Activated CD8-positive, alpha-beta memory T cell treated with anti-CD3 and anti-CD28 coated beads for 1 hour (primary cell): ENCODE measurements at places on chromosomes 5 and 9.

DNA sequence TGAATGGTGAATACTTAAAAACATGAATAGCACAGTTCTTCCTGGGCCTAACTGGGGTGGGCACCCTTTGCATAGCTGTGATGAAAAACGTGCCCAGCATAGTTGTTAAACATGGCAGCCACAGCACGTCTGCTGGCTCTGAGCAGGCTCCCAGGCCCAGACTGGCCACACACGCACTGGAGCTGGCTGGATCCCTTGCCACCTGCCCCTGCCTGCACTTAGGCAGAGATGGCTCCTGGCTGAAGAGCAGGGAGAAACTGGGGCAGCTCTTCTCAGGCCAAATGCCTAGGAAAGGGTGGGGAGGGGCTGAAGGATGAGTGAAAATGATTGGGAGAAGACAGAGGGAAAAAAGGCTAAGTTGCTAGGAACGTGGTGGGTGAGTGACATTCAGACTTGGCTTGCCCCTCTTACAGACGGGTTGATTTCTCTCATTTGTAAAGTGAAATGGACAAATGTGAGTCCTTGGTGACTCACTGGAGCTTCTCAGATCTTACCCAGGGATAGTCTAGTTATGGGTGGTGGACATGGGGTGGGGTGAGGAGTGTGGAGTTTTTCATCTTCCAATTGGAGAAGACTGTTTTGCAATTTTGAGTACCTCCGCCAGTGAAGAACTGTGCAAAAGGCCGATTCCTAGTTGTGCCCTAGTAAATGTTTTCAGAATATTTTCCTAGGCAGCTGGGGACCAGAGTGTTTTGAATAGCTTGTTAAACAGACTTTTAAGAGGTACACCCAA, 42.4 kb downstream of the TRIO start:
- DNase-seq = no peak

GRCh38 chr9:20492772-20493171, 129.5 kb downstream of the MLLT3 start:
- DNase-seq = no peak

DNA sequence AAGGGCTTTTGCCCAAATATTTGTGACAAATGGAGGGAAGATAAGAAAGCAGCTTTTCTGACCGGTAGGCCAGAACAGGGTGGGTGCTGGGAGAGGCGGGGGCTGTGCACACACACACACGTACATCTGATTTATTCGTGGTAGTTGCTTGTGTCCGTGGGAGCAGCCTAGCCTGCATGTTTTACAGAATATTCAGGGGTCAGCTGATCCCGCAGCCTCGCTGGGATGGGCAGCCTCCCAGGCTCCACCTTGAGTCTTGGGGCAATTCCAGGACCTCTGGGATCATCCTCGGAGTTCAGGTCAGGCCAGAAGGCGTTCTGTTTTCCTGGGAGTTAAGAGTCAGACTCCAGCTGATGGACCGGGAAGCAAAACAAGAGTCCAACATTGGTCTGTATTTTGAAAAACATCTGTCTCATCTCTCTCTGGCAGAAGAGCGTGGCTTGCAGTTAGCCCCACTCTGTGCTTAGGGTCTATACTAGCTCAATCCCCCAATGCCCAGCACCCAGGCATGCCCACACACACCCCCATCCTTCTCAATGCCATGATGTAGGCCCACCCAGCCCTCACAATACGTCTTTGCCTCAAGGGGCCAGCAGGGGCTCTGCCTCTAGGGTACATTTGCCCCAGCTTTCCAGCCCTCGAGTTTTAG, 210.6 kb downstream of the GOLPH3 start:
- no peak for DNase-seq

GRCh38 chr5:115932991-115933390, 29.3 kb upstream of the LVRN start:
- no peak for DNase-seq

DNA sequence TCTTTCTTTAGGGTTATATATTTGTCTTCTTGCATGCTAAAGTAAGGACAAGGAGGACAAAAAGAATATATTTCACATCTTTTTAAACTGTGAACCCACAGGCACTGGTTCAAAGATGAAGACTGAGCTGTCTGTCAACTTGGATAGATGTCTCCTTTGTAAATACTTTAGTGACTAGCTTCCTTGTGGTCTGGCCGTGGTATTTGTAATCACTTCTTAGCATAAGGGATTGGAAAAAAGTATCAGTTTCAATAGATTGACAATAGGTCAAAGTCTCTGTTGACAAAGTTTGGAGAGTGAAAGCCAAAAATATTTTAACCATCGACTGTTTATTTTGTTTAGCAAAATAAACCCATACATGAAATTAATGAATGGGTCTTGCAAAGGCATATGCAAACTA, 91.4 kb downstream of the TMEM167A start:
- no peak for DNase-seq

DNA sequence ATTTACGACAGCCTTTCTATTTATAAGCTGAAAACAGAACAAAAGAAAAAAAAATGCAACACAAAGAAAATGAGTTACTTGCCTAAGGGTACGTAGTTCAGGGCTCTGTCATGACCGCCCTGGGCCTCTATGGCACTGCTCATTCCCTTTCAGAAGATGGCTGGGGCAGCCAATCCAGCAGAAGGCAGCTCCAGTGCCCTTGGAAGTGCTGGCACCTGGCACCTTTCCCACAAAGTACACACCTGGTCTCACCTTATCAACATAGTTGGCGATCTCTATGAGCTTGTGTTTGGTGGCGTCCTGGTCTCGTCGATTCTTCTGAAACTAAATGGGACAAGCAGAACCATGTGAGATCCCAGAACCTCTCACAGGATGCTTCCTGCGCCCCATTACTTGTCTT, 53.2 kb downstream of the NIPAL4 start:
- DNase-seq = no peak

- DNase-seq = no peak
Measured at GRCh38 chr5:52895572-52896413, 93.4 kb upstream of the ITGA2 start.

DNA sequence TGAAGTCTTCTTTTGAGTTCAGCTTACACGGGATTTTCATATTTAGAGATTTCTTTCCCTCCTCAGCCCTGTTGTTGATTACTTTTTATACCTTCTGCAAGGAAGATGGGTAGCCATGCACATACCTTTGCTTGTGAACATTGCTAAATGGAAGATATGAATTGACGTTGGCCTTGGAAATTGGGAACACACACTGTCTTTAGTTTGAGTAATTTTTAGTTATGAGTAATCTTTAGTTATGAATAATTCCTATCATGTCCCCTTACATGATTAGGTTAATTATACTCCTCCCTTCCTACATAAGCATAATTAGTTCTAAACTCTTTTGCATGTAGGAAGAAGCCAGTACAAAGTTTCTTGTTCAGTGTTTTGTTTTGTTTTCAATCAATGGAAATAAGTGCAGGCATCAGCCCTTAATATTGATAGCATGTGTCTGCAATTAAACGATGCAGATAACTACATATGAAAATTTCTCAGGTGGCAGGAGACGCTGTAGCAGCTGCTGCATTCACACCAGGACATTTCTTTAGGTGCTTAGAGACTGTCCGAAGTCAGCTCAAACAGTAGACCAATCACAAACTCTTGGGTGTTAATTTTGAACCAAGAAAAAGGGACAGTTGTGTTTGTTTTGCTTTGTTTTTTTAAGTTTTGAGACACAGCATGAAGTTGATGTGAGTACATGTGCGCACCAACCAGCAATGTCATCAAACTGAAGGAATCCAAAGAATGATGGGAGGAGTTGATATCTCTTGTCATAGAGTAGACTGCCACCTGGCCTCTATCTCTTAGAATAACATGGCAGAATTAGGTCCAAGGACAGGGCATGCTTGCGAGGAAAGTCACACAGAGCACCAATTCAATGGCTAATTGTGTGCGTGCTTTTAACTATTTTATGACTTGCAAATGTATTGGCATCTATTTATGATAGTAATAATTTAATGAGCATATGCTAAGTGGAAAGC, 51.4 kb downstream of the SMARCA2 start:
- no peak for DNase-seq

- DNase-seq = no peak
Measured at GRCh38 chr5:16453609-16454008, 12.0 kb downstream of the ZNF622 start.

GRCh38 chr9:92671323-92671722, 1.4 kb upstream of the IPPK start:
- no peak for DNase-seq

DNA sequence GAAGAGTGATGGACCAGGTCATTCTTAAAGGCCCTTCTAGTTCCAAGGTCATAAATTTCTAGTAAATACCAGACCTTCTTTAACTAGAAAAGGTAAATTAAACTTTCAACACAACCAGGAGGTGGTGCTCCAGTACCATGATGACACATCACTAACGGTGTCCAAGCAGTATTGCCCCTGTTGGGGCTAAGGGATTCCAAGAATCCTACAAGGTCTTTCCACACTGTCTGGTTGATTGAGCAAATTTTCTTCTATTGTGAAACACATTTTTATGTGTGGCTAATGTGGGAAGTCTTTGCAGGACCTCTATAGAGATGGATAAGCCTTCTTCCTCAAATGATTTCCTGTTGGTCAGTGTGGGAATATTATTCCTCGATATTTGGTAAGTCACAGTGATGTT, 459.6 kb upstream of the PAPPA start:
- no peak for DNase-seq

DNA sequence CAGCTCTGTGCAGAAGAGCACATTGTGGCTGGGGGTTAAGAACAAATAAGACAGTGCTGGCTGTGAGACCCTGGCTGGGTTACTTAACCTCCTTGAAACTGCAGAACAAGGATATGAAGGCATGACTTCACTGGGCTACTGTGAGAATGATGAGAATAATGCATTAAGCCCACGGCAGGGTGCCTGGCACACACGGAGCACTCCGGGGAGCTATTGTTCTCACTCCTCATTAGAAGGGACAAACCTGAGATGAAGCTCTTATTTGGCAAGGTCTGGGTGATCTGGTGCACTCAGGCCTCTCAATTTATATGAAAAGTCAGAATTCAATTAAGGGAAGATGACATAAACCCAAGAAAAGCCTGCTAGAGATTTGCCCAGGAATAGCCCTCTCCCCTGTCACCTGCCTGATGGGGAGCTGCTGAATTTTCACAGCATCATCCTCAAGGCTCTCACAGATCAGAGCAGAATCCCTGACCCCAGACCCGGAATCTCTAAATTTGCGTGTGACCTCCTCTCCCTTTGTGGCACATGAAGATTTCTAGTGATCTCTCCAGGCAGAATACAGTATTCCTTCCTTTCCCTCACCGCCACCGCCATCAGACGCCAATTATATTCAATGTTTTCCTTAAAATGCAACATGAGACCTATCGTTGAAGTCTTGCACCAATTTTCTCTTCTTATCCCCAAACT, 102.1 kb downstream of the COL23A1 start:
- no peak for DNase-seq

- DNase-seq = no peak
Measured at GRCh38 chr9:129270205-129270604, 92.1 kb upstream of the IER5L start.

DNA sequence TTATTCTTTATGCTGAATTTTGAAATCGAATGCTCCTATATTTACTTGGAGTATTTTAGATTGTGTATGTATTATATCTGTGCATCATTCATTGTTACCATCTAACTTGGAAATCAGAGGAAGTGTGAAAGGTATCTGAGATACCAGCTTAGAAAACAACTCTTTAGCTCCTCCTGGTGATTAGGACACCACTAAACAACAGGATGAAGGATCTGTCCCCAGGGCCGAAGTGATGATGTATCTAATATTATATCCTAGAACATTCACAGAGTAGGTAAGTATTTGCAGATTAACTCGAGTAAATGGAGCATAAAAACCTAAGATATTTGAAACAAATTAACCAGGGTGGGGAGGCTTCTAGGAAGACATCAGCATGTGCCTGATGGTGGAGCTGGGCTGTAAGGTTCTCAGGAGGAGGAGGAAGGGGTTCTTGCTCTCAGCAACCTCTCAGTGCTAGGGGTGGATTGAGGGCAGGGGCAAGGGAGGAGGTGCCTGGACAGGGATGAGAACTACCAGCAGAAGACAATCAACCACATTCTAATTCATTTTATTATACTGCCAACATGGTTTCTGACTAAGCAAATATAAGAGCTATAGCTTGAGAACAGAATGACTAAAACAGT, 2.6 kb upstream of the NFIL3 start:
- DNase-seq = no peak

DNA sequence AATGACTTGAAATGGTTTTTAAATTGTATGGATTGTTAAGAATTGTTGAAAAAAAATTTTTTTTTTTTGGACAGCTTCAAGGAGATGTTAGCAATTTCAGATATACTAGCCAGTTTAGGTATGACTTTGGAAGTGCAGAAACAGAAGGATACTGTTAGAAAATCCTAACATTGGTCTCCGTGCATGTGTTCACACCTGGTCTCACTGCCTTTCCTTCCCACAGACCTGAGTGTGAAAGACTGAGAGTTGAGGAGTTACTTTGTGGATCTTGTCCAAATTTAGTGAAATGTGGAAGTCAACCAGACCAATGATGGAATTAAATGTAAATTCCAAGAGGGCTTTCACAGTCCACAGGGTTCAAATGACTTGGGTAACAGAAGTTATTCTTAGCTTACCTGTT, 102.3 kb downstream of the GDA start:
- no peak for DNase-seq

GRCh38 chr9:100690438-100690837, 112.6 kb downstream of the CAVIN4 start:
- DNase-seq = no peak

- DNase-seq = no peak
Measured at GRCh38 chr9:124101215-124101968, 89.8 kb downstream of the LHX2 start.

GRCh38 chr9:114668146-114668545, 10.5 kb upstream of the TEX53 start:
- no peak for DNase-seq

GRCh38 chr5:154829589-154830218, 20.7 kb downstream of the FAXDC2 start:
- no peak for DNase-seq

- no peak for DNase-seq
Measured at GRCh38 chr9:84067821-84068220, 87.2 kb downstream of the RMI1 start.

DNA sequence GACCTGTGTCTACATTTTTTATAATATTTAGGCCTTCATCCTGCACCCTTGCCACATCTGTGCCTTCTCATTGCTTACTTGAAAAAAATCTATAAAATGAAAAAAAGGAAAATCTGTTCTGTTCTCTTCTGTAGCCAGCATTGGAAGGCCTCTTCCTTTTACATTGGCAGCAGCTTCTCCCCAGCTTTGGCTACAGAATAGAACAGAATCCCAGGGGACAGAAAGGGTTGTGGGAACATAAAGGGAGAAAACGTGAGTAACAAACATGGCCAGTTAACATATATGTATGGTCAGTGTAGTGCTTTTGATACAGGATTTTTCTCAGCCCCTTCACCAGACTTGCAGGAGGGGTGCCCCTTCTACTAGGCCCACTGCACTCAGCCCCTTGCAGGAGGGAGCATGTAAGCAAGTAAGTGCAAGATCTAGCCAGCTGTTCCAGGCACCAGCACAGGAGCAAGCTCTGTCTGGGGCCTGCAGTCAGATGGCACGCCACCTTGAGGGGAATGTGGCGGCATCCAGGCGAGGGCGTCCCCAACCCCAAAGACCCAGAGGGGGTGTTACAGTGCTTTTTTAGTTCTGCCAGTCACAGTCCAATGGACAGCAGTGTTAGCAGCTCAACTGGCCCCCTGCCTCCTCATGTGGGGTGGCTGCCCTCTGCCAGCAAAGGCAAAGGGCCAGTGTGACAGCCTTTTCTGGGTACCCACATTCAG, 330.5 kb upstream of the ZNF462 start:
- no peak for DNase-seq

GRCh38 chr5:82913971-82914370, 163.2 kb downstream of the TMEM167A start:
- no peak for DNase-seq
